NCI-H187 treated with DMSO at 0.1 percent for 48 hours (cell line): ENCODE measurements at places on chromosomes 2 and 18.

- DNase-seq: no peak
These were observed 2.8 kb downstream of the CNDP2 start for GRCh38 chr18:74498712-74499627.

DNA sequence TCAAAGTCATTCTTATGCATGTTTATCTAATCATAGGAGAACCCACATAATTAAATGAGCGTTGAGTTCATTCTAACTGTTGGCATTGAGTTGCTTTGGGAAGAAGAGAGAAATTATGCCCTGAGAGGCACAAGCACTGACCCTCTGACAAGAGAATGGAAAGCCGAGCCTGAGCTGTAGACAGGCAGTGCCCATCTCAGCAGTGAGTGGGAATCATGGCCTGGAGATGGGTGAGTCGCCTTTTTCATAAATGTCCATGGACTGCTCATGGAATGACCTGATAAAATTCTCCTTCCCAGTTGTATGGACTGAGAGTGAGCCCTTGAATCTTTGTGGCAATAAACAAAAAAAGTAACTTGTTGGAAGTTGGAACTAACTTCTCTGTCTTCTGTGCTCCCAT, 21.4 kb upstream of the MYO3B start:
- DNase-seq: no peak

GRCh38 chr2:75317802-75318201, 118.5 kb upstream of the TACR1 start:
- DNase-seq: no peak

DNA sequence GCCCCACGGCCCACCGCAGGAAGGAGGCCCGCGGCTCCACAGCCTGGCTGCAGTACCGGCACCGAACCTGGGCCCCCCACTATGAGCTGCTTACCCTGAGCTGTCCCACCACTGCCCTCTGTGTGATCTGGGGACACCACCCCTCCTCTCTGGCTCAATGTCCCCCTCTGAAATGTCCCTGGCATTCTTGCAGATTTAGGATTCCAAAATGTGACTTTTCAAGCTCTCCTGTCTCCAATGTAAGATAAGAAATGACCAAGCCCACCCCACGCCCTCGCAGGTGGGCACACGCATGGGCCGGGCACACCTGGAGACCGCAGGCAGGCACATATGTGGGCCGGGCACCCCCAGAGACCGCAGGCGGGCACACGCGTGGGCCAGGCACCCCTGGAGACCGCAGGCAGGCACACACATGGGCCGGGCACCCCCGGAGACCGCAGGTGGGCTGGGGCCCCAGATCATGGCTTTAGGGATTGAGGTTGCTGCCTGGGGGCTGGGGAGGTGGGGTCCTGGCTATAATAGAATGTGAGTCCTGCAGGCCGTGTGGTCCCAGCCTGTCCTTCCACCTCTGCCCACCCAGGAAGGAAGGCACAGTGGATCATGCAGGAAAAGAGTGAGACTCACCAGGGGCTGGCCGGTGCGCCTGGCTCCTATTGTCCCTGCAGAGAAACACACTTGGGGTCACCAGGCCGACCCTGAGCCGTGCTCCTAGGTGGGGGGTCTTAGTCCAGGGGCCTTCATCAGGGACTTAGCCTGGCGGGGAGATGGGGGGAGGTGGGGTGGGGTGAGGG, 7.2 kb downstream of the PDCD1 start:
- no peak for DNase-seq

DNA sequence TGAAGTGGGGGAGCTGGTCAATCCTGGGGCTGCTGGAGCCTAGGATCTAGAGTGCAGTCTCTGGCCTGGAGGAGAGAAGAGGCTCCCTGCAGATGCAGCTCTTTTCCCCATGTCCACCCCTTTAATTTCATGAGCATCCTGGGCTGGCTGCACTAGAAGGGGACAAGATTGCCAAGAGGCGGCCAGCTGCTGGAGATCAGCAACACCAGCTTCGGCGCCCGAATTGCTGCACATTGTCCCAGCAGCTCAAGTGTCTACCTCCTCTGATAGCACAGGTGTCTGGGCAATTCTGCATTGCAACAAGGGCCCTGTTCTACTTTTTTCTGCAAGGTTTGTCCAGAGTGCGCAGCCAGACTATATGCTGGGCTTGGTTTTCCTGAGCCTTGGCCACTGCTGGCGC, 125.7 kb downstream of the AGAP1 start:
- DNase-seq: no peak

DNA sequence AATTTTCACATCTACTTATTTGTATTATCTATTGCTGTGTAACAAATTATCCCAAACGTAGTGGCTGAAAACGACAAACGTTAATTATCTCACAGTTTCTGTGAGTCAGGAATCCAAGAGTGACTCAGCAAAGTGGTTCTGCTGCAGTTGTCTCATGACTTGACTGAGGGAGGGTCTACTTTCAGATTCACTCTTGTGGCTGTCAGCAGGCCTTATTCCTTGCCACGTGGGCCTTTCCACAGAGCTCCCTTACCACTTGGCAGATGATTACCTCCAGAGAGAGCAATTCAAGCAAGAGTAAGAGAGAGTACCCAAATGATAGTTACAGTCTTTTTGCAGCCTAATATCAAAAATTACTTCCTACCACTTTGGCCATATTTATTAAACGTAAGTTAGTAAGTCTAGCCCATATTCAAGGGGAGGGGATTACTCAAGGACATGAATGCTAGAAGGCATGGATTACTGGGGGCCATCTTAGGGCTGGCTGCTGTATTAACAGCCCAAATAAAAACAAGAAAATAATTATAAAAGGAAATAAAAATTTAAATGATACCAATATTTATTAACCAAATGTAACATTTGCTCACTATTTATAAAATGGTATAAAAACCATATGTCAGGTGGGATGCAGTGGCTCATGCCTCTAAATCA, 48.7 kb upstream of the NBEAL1 start:
- DNase-seq: no peak

- no peak for DNase-seq
These were observed 287.3 kb downstream of the CMPK2 start for GRCh38 chr2:6578416-6578815.

GRCh38 chr2:56898986-56899385, 715.2 kb downstream of the CCDC85A start:
- DNase-seq: no peak

DNA sequence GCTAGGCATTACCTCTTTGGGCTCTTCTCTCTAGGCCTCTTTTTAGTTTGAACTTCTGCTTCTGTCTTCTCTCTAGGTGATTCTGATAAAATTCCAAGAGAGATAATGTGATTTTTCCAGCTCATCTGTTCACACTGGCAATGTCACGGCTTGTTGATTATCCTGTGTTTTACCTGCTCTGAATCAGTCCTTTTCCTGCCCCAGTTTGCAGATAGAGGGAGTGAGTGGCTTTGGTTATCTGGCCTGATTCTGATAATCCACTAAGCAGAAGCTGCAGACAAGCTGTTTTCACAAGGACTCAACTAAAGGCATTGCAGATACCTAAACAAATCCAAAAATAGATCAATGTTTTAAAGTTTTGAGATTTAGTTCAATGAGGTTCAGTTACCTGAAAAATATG, 111.9 kb downstream of the DCC start:
- DNase-seq: no peak

DNA sequence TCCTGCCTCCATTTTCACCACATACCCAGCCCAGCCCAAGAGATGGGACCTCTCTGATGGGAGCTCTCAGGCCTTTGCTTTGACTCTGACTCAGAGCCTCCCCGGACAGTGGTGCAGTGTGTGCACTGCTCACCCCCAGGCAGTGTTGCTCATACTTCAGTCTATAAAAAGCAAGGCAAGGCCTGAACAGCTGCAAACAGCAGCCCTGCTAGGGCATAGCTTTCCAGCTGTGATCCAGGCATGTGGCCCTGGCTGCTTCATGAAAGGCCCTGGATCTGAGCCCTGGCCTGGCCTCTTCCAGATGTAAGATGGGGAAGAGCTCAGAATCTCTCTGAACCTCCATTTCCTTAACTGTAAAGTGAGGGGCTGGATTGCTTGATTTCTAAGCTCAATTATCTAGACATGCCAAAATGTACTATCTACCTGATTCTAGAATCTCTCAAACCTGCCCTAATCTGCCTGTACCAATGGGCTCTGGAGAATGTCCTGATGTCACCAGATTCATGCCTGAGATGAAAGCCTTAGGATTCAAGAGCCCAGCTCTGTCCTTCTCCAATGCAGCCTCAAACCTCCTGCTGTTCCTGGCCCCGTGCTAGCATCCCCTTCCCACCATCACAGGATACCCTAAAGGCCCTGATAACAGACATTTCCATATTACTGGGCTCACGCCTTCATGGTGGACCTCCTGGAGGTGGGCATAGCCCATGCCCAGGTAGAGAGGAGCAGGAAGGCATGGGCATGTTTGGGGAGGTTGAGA, 206.9 kb downstream of the ARL4C start:
- no peak for DNase-seq

DNA sequence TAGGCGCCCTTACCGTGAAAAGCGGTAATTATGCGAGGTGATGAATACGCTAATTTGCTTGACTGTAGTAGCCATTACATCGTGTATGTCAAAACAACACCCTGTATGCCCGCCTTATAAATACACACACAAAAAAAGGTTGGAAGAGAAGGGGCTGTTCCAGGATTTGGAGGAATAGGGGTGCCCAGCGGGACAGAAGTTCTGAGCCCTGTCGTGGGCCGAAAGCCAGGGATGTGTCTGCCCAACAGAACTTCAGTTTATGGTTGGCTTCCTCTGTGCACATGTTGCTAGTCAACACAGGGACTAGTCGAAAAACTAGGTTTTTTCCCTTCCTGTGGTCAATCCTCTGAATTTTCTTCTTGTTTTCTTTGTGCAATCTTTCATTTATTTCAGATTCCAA, 182.5 kb downstream of the ACKR3 start:
- DNase-seq: no peak

GRCh38 chr2:165402162-165402561, 67.3 kb upstream of the CSRNP3 start:
- no peak for DNase-seq

GRCh38 chr2:202032846-202033316, 774 bp upstream of the FZD7 start:
- no peak for DNase-seq

GRCh38 chr2:241217320-241218031, 29.0 kb downstream of the ANO7 start:
- DNase-seq: no peak

DNA sequence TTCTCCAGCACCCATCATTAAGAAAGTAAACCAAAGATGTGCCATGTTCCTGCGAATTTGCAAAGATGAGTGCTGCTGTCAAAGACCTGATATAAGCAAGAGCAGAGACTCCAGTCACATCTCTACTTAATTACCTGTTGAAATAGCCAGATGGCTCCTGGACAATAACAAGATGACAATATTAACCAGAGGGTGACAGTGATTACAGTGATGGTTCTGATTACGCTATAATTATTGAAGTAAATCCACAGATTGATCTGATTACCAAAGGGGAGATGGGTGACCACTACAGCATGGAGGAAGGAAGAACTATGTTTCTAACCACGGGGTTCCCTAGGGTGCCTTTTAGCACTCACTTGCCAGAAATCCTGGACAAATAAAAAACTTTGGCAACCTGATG, 36.5 kb upstream of the AFF3 start:
- no peak for DNase-seq

- no peak for DNase-seq
These were observed 49.3 kb downstream of the MTERF4 start for GRCh38 chr2:241052677-241053360.

DNA sequence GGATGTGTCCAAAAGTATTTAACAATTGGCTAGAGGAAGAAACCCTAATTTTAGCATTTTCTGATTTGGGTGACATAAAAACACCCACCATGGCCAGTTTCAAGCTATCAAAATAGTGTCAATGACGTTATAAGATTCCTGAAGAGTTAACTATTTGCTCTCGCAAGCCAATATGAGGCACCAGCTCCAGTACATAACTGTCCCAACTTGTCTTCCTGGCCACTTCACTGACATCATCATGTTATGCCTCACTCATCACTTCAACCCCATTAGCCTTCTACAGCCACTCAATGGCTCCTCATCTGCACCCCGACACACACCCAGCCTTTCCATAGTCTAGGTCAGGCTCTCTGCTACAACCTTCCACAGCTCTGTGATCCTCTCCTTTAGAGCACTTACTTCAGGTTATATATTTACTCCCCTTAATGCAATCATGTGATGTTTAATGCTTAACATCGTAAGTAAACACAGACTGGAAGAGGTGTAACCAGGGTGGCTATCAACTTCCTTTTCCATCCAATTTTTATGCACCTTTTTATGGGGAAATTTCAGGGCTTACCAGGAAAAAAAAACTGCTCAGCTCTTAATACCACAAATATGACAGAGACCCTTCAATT, 158.7 kb downstream of the VWC2L start:
- peak; percentile 4 for DNase-seq

GRCh38 chr18:13983506-13983905, 68.2 kb upstream of the MC2R start:
- DNase-seq: no peak

DNA sequence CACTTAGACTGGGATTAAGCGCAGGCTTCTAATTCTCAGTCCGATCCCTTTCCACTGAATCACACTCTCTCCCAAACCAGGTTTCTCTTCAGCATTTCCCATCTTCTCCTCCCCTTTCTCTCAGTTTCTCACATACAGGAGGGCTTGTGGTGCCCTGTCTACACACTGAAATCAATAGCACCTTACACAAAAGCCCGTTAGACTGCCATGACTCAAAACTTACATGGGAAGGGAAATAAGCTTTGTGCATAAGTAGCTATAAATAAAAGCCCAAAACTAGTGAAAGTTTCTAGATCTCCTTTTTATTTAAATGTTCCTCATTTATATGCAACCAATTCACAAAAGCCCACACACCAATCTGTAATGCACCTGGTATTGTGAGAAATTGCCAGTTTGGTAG, 318.4 kb downstream of the TXNL1 start:
- no peak for DNase-seq

DNA sequence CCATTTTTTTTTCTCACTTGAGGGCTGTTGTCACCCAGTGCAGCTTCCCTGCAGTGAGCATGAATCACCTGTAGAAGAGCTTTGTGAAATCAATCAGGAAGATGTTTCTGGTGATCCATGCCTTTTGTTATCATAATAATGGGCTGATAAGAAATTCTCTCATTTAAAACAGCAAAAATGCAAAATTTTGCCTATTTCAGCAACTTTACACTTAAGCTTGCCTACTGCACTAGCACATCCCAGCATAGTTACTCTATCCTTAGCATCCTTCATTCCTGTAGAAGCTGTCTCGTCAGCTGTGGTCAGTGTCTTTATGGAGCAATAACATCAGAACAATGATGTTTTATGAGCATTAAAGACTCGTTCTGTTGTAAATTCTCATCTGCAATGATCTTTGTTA, 178.6 kb upstream of the ZNF804A start:
- DNase-seq: no peak

- DNase-seq: no peak
These were observed 57.8 kb downstream of the TGOLN2 start for GRCh38 chr2:85269959-85270358.

DNA sequence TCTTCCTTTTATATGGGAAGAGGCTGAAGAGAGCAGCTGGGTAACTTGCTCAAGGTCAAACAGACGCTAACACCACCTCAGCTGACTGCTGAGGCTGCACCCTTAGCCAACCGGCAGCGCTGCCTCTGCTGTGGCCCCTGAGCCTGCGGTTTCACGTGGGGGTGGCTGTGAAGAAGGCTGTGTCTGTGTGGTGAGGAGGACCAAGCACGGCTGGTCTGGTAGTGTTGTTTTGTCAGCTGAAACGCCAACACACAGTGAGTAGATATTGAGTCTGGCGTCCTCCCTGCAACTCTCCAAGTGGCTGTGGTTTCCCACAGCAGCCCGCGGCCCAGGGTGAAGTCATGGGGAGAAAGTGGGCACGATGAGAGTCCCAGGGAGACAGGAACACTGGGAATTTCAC, 69.6 kb downstream of the THNSL2 start:
- no peak for DNase-seq
